ENCODE measurements at places on chromosomes 3 and 15.
A peak's percentile ranks its signal among the peaks of the same experiment; 100 is the strongest.

DNA sequence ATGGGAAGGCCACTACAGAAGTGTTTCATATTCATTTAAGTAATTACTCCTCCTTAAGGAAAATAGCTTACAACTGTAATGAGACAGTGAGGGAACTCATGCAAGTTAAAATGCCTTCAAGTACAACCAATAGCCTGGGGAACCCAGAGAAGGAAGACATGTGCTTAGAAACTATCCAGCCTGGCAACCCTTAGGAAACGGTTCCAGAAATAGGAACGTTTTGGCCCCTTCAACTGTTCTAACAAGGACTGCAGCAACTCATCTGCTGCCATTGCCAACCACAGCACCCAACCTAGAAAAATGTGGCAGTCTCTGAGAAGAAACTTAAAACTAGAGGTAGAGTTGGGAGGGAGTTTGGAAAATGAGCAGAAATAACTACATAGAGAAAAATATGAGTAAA is 147.5 kb upstream of the STRIT1 start:
- no peak for DNase-seq

- DNase-seq: peak; percentile 91
These were observed 10.5 kb downstream of the ISG20 start for GRCh38 chr15:88649286-88649733.

DNA sequence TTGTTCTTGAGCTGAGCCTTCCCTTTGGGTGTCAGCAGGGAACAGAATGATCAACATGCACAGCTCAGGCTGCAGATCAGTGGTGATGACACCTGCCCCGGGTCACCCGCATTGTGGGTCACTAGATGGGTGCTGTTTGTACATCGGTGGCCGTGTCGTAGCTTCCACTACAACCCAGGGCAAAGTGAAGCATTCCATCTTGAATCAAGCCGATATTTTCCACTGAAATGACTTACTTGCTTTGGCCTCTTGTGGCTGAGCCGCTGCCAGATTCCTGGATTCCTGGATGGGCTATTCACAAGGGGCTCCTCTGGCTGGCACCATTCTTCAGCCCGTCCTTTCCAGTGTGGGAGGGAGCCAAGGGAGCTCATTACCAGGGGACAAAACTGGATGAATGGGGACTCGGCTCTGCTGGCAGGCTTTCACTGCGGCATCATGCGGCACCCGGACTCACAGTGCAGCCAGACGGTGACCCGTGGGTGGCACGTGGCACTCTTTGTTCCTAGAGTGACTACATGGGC is 65.6 kb downstream of the SLCO3A1 start:
- no peak for DNase-seq

GRCh38 chr15:64911311-64912186 is at the start of gene ANKDD1A:
ANKDD1A (plus strand) TSS chr15:64911902; CDS start chr15:64911931, 29 bp downstream.
- DNase-seq: peak; percentile 72

- peak; percentile 49 for DNase-seq
These were observed 112.2 kb upstream of the MEF2A start for GRCh38 chr15:99453637-99454030.

All from activated CD8-positive, alpha-beta memory T cell treated with anti-CD3 and anti-CD28 coated beads for 24 hours (primary cell).